NCI-H1930 (cell line): ENCODE measurements at places on chromosomes 5 and 9.

- DNase-seq: no peak
These were observed 12.4 kb downstream of the IL12B start for GRCh38 chr5:159317849-159318248.

GRCh38 chr5:133938929-133939328, 29.5 kb downstream of the C5orf15 start:
- DNase-seq: no peak

DNA sequence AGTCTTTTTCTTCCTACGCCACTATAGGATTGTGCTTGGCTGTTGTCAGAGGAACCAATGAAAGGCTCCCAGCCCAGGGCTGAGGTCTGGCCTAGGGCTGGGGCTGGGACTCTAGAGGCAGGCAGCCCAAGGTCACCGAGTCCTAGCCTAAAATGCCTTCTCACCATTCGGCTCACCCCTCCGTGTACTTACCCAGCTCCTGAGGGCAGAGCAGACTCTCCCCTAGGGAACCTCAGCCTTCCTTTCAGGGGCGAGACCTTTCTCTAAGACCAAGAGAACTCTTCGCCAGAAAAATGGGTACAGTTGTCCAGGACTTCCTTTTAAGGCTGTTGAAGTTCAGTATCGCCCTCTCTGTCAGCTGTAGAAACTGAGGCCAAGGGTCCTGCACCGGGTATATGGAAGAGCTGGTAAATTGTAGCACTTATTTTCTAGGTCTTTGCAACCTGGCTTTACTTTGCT, 1.7 kb upstream of the SPRY4 start:
- DNase-seq: no peak

GRCh38 chr5:59416451-59416850, 477.1 kb downstream of the PDE4D start:
- DNase-seq: no peak

GRCh38 chr5:134579284-134579771, 53.3 kb downstream of the SAR1B start:
- DNase-seq: no peak

DNA sequence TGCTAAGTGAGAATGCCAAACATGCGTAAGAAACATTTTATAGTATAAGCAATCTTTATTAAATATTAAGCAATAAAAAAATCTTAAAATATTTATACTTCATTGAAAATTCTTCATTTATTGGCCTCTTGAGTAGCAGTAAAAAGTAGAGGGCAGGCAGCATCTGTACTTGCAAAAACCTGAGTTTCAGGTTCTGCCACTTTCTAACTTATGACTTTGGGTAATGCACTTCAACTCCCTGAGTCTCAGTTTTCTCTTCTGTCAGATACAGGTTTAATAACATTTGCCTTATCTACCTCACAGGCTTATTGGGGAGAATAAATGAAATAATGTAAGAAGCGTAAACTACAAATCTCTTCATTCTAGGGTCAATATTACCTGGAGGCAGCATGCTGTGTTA, 19.8 kb upstream of the MCTP1 start:
- no peak for DNase-seq

DNA sequence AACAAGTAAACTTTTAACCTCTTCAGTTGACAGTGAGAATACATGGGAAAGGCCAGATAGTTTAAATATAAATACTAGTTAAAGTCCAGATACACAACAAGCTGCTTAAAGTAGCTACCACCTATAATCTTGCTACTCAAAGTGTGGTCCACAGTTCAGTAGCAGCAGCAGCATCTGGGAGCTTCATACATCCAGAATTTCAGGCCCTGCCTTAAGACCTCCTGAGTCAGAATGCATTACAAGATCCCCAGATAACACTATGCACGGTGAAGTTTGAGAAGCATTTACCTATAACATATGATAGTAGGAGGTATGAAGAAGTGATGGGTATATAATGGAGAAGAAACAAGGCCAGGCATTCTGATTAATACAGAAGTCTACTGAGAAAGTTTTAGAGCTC, 244.5 kb downstream of the EFNA5 start:
- no peak for DNase-seq

GRCh38 chr9:104682642-104683041, 11.7 kb upstream of the OR13D1 start:
- DNase-seq: peak; percentile 39

DNA sequence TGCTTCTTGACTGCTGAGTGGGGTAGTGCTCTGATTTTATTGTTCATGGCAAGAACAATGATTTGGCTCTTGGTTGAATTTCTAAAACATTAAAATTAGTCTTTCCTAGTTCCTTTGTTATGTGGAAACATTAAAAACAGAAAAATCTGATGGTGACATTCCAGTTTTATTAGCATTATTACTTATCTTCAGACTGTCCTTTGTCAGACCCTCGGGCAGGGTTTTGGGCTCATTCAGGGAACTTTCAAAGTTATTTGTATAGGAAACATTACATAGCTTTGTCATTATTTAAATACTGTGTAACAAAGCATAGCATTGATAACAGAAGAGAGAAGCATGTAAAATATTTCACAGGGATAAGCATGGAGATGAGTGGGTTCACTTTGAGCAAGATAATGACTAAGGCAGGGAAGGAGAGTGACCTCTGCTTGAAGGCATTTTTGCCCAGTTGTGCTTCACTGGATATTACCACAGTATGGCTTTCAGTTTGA, 119.9 kb downstream of the KDM4C start:
- no peak for DNase-seq

DNA sequence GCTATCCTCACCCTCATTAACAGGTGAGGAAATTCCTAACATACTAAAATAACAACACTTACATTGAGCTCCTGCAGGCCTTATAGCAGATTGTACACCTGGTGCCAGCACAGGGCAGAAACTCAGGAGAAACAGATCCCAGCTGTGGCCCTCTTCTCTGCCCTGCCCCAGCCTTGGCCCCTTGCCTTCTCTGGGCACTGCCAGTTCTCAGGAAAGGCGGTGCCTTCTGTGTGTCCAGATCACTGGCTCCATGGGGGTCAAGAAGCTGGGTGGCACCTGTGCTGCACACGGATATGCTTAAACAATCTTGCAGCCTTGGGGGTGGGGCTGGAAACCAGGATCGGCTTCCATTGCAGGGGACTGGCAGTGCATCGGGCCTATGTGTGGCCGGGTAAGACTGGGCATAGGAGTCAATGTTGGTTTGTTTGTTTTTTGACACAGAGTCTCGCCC, 19.3 kb downstream of the KYAT1 start:
- no peak for DNase-seq

GRCh38 chr9:73683862-73684591, 532.4 kb downstream of the ANXA1 start:
- DNase-seq: peak; percentile 8

DNA sequence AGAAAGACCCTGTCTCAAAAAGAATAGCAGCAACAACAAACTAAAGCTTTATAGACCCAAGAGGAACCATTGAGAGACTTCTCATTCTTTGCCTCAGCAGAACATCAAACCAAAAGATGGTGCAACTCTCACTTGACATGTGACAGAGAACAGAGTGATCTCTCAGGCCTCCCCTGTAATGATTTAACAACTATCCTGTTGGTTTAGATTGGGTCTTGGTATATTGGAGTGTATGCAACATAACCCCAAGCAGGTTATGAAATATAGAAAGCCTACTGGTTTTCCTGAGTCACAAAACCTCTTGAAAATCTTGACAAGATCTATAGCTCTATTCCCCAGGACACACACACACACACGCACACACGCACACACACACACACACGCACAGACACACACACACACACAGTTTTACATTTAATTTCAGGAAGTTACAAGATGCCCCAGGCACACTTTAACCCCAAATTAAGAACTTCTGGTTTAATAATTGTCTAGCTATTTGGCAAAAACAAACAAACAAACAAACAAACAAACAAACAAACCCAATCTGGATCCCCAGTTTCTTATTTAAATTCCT, 6.5 kb upstream of the FGF1 start:
- DNase-seq: no peak

DNA sequence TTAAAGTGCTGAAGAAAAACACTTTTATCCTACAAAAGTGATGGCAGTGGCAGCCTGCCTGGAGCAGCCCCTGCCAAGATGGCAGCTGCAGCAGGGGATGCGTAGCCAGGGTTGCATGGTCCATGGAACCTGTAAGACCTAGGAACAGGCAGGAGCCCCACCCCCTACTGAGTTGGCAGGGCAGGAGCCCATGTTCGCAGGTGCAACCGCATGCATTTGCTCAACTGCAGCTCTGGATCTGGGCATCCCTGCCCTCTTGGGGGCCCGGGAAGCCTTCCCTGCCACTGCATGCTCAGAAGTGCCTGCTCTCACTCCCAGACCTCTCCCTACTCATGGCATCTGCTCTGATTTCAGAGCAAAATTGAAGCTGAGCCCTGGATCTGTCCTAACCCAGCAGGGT, 779.6 kb downstream of the CDH18 start:
- DNase-seq: no peak

DNA sequence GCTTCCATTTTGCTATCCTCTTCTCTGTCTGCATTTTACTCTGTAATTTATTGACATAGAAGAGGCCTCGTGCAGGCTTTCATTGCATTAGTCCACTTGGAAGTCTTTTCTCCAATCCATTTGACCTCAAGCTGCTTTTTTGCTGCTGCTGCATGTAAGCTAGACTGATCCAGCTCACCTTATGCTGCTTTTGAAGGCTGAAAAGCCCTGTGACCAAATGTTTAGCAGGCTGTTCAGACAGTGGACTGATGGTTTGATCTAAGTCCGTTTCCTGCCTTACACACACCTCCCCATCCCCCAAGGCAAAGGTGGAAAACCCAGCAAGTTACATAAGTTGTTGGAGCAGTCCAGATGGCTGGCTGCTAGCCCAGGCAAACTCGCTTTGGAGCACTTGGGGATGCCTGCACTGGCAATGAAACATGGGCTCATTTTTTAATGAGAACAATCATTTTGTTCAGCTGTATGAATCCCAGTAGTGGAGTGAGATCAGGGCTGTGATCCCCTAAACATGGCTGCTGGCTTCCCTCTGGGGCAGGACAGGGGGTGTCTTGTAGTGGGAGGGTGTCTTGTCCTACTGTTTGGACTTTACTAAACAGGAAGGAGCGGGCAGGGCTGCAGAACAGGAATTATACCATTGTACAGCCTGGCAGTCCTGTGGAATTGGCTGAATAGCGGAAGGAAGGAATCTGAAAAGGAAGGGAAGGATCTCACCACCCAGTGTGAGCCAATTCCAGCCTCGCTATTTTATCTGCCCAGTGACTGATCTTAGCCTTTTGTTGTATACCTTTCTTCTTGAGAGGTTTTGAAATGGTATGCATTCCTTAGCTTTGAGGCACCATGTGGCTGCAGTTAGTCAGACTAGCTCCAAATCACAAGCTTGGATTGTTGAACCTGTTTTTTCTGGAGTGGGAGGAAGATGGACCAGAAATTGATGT, 212.0 kb downstream of the ARHGAP26 start:
- DNase-seq: no peak

DNA sequence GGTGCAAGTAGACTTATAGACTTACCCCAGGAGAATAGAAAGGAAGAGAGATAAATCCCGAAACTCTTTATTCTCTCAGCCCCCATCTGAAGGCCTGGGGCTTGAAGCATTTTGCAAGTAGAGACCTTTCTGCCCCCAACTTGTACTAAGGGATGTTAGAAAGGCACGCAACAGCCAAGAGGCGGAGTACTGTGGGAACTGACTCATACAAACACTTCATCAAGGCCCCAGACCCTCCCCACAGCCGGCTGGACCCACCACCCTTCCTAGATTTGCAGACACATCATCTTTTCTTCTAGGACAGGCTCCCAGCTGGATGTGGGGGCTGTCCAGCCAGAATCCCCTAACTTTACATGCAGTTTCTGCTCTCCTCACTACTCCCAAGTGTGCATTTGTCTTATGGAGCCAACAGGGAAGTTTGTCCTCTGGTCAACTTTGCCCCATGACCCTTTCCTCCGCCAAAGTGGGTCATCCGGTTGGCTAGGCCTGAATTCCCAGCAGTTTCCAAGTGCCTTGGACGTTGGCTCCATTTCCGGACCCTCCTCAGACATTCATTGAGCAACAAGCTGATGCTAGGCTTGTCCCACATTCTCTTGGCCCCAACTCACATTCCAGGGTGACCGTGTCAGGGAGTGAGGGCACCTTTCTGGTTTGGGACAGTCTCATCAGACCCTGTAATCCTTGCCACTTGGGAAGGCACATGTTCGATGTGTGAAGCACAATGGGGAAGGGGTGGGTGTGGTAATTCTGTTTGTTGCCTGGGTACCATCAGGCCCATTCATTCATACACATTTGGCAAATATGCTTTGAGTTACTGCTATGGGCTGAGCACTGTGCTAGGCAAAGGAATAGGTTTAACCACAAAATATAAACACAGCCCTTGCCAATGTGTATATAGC, 64.6 kb downstream of the ABLIM3 start:
- no peak for DNase-seq

DNA sequence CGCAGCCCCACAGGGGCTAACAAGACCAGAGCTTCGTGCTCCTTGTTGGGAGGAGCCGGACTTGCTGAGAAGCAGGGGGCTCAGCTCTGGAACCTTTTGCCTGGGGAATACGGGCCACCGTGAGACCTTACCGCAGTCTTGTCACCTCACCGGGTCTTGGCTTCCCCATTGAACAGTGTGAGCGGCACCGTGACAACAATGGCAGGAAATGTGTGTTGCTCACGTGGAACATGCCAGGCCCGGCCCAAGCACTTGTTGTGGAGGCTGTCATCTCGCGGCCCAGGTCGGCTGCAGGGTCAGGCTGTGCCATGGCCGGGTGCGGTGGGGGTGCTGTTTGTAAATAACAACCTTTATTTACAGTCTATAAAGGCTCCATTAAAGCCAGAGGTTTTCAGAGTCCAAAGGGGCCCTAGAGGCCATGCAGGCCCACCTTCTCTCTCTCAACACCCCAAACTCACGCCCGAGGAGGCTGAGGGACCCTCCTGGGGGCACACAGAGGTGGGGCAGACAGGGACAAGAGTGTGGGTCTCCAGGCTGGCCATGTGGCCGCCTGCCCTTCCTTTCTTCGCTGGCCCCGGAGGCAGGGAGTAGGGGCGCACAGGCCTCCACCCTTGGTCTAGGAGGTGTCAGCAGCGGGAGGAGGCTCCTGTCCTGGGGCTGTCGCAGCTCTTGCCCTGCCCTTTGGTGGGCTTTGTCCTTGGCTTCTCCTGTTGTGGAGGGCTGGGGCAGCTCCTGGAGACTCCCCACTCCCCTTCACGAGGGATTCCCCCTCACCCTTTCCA, 79.7 kb downstream of the TSPAN17 start:
- no peak for DNase-seq

DNA sequence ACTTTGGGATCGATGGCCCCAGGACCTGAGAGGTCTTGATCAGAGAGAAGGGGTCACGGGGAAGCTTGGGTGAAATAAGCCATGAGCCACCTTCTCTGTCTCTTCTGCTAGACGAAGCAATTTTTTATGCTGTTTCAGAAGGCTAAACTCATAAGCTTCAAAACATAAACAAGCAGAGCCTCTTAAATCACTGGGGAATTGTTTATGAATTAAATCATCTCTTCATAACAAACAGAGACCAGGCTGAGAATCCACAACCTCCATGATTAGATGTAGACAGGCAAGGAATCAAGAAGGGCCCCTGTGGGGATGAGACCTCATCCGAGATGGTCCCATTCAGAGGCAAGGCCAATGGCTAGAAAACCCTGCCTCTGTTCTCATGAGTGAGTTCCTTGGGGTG, 21.7 kb upstream of the TCOF1 start:
- no peak for DNase-seq
